ENCODE measurements at places on chromosomes 12 and 14.

DNA sequence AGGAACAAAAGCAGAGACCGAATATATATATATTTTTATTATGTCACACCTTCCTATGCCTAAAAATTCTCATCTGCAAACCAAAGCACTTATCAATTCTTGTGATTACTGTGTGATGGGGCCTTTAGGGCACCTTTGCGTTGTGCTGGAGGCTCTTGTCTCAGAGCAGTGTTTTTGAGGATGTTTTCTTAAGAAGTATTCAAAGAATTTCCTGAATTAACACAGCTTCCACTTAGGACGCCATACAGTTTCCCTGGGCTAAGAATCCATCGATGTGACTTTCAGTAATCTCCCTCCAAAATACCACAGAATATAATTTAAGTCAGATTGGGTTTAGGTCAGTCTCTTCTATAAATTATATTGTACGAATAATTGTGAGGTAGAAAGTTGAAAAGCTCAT is 22.0 kb upstream of the HIF1A start:
- peak; percentile 60 for DNase-seq

GRCh38 chr14:93089521-93090269 is 26.0 kb downstream of the ITPK1 start:
- DNase-seq, result no peak

GRCh38 chr14:42750771-42751170 is 1144.1 kb downstream of the LRFN5 start:
- no peak for DNase-seq

DNA sequence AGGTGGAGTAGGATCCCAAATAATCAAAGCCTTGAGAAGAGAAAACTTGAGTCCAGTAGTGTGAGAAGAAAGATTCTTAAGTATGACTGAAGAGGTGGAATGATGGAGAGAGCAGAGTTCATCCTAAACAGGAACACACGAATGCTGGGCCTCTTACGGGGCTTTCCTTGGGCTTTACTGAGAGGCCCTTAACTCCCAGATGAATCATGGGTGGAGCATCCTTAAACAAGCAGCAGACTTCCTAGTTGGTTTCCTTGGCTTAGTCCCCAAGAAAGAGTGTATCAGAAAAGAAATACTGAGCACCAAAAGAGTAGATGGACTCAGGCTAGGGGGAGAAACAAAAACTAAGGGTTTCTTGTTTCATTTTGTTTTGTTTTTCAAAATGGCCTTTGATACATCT is 132.5 kb downstream of the GPR135 start:
- DNase-seq, result peak; percentile 92

GRCh38 chr14:93655078-93655750 is 133.1 kb downstream of the PRIMA1 start:
- DNase-seq, result peak; percentile 60

- DNase-seq, result no peak
These were observed 5.8 kb upstream of the FRS2 start for GRCh38 chr12:69464428-69464827.

DNA sequence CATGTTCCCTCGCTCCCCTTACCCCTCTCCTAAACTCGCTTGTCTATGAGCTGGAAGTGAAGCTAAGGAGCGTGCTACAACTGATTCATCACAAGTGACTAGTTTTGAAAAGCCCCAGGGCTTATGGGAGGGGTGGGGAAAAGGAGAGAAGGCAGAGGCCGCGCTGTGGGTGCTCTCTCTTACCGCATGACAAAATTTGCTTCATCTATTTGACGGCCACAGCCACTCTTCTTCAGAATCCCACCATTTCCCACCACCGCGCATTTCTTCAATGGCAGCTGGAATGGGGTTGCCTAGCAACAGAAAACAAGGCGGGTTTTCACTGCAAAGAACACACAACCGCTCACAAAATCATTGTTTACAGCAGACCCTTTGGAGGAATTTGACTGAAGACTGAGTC is 79.4 kb downstream of the ST8SIA1 start:
- no peak for DNase-seq

DNA sequence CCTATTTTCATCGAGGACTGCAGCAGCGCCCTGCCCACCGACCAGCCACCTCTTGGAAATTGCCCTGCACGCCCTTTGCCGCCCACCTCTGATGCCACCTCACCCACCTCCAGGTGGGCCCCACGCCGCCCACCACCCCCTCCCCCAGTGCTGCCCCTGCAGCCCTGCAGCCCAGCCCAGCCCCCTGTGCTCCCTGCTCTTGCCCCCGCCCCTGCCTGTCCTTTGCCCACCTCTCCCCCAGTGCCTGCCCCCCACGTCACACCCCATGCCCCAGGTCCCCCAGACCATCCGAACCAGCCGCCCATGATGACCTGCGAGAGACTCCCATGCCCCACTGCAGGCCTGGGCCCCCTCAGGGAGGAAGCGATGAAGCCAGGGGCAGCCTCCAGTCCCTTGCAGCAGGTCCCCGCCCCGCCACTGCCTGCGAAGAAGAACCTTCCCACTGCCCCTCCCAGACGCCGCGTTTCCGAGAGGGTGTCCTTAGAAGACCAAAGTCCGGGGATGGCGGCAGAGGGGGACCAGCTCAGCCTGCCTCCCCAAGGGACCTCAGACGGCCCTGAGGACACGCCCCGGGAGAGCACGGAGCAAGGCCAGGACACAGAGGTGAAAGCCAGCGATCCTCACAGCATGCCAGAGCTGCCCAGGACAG is 96.5 kb downstream of the LGMN start:
- DNase-seq, result no peak

DNA sequence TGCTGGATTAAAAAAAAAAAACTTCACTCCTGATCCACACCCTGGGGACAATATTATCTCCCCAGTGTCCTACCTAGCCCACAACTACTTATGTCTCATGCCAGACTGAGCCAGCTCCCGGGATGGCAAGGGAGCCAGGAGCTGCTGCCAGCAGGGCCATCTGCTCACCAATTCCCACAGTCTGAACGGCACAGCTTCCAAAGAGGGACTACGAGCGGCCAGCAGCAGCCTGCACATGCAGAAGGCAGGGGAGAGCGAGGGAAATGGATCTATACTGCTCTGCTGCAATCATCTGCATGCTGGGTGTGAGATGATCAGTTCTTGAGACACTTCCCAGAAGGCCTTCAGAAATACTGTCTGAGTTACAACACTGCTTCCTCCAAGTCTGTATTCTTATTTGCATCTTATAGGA is 11.1 kb downstream of the SSH1 start:
- no peak for DNase-seq
